Fibroblast of the aortic adventitia (primary cell): ENCODE measurements at places on chromosomes 16 and 17. TPM values are rescaled to one million over a fixed set of nuclear protein-coding genes. Genes with fewer than 3 reads are reported as not detected.

DNA sequence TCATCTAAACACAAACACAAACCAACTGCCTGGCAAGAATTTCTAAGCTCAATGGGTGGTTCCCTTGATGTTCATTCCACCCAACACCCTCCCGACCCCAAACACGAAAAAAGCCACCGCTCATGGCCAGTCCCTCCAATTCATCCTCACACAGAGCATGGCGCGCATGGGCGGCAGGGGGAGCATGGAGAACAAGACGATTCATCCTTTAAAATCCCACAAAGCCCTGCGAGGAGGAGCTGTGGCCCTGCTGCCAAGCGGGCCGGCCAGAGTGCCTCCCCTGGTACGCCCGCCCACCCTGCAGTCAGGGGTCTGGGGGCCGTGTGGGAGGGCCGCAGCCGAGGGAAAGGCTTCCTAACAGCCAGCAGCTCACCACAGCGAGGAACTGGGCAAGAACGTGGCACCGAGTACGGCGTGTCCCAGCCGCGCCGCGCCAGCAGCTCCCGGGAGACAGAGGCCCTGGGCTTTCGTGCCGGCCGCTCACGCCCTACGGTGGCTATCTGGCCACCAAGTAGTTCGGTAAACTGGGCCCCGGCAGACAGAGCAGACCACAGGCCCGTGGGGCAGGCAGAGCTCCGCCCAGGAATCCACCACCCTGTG is 60.9 kb downstream of the KLHDC4 start:
- no peak for DNase-seq

GRCh38 chr16:72270531-72270930 is 98.6 kb upstream of the PMFBP1 start:
- no peak for DNase-seq

DNA sequence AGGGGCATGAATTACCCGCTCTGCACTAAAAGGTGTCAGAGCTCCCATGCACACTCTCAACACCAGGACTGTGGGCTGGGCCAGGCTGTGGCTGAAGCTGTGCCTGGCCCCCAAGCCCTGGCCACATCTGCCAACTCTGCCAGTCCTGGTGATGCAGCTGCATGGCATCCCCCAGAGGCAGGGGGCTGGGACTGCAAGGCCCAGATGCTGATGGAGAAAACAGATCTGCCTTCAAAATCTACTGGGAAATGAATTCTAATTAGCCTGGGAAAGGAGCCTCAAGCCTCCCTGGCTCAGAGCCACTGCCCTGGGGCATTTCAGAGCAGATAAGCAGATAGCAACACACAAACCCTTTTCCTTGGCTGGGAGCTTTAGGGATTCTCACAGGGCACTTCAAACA is 3.4 kb downstream of the CHST6 start:
- no peak for DNase-seq

The C17orf50 gene
- total RNA-seq, result not detected in 2 replicates

DNA sequence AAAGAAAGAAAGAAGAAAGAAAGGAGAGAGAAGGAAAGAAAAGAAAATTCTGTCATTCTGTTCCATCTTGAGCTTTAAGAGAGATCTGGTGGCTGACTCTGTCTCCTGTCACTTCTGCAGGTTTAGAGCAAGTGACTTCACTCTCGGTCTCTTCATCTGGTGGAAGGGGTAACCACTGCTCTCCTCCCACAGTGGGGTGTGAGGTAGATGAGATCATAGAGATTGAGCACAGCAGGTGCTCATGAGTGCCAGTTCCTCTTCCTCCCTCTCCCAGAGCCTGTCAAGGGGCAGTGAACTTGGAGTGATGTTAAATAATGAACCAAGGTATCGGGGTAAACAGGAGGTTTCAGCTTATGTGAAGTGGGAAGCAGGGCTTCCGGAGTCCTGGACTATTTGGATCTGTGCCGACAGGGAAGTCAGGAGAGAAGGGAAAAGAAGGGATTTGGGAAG is 47.7 kb downstream of the BEAN1 start:
- no peak for DNase-seq

DNA sequence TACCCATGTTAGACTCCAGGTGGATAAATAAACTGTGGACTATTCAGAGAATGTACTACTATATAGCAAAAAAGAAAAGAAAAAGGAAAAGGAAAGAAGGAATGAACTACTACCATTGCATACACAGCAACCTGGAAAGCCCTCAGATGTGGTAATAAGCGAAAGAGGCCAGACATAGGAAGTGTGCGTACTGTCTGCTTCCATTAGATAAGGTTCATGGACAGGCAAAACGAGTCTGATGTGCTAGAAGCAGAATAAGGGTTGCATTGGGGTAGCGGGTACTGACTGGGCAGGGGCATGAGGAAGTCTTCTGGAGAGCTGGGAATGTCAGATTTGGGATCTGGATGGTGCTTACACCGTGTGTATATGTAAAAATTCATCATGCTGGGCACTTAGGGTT is 21.8 kb downstream of the CLEC16A start:
- no peak for DNase-seq

GRCh38 chr17:67443931-67444595 is 67.0 kb downstream of the PITPNC1 start:
- peak; percentile 83 for DNase-seq
